ENCODE measurements at places on chromosomes 4 and X.

- DNase-seq, result no peak
Measured at GRCh38 chr4:33255094-33255493, 2534.9 kb downstream of the PCDH7 start.

DNA sequence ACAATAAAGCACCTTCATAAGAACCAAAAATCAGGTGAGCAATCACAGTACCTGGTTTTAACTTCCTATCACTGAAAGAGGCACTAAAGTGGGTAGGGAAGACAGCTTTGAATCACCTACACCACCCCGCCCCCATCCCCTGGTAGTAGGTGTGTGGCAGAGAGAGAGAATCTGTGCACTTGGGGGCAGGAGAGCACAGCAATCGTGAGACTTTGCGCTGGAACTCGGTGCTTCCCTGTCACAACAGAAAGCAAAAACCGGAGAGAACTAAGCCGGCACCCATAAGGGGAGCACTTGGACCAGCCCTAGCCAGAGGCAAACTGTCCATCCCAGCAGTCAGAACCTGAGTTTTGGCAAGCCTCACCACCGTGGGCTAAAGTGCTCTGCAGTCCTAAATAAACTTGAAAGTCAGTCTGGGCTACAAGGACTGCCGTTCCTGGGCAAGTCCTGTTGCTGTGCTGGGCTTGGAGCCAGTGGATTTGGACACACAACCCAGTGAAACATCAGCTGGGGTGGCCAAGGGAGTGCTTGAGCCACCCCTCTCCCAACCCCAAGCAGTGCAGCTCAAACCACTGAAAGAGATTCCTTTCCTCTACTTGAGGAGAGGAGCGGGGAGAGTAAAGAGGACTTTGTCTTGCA is 32.1 kb downstream of the NDUFB11 start:
- no peak for DNase-seq

- no peak for DNase-seq
Measured at GRCh38 chrX:108250654-108251579, 159.3 kb downstream of the ATG4A start.

- no peak for DNase-seq
Measured at GRCh38 chrX:109733613-109734083, 591 bp upstream of the ACSL4 start.

DNA sequence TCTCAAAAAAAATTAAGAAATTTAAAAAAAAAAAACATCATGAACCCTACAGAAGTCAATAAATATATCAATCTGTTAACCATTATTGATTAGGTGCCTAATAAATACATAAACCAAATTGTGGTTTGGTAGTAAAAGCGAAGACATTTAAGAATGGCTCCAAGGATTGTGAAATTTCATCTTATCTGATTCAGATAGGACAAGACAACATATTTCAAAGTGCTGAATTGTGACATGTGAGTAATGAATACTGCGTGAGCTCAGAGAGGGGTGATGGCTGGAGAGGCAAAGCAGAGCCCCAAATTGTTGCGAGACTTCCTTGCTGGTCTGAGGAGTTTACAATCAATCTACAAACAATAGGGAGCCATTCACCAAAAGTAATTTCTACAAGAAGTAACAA is 8.2 kb downstream of the AMBN start:
- DNase-seq, result no peak

DNA sequence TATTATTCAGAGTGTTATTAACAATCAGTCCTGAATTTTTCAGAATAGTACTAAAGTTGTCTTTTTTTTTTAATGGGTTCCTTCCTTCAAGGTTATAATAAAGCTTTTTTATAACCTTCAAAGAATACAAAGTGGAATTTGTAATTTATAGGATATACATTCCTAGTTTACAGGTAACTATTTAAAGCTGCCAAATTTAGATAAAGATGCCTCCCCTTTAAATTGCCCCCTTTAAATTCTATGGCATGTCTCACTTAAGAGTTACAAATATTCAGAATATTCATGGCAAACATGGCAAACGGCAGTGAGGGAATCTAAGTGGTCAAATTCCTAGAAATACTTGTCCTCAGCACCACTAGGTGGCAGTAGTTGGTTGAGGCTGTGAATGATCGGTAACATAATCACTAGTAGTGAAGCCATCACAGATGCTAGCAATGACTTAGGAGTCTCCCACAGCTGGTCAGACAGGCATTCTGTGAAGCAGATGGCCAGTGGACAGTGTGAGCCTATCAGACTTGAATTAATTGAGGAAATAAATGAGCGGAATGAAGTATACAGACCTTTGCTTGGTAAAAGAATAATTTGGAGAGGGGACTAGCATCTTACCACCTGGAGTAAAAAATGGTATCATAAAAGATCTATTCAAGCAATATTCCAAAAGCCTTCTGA is 86.4 kb downstream of the CBR4 start:
- no peak for DNase-seq

GRCh38 chrX:152871260-152871659 is 26.6 kb upstream of the ZNF185 start:
- DNase-seq, result no peak

DNA sequence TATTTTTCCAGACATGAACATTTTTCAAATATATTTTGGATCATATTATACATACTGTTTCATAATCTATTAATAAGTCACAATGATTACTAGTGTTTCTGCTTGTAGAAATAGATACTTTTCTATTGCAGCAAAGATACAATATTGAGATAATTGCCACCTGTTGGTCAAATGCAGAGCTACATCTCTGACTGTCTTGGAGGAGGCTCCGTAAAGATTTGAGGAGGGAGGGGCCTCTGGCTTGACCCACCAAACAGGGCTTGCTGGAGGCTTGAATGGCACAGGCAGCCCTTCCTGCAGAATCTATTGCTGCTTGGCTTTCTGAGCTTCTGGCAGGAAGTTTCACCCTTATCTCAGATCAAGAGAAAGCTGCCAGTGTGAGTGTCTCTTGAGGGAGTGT is 99.3 kb upstream of the ARMCX2 start:
- DNase-seq, result peak; percentile 1

GRCh38 chr4:7956270-7956808 is 16.7 kb upstream of the AFAP1 start:
- no peak for DNase-seq

- no peak for DNase-seq
Measured at GRCh38 chr4:129490516-129490915, 394.6 kb downstream of the C4orf33 start.

GRCh38 chr4:114109776-114110175 is 130.3 kb upstream of the ARSJ start:
- DNase-seq, result no peak

DNA sequence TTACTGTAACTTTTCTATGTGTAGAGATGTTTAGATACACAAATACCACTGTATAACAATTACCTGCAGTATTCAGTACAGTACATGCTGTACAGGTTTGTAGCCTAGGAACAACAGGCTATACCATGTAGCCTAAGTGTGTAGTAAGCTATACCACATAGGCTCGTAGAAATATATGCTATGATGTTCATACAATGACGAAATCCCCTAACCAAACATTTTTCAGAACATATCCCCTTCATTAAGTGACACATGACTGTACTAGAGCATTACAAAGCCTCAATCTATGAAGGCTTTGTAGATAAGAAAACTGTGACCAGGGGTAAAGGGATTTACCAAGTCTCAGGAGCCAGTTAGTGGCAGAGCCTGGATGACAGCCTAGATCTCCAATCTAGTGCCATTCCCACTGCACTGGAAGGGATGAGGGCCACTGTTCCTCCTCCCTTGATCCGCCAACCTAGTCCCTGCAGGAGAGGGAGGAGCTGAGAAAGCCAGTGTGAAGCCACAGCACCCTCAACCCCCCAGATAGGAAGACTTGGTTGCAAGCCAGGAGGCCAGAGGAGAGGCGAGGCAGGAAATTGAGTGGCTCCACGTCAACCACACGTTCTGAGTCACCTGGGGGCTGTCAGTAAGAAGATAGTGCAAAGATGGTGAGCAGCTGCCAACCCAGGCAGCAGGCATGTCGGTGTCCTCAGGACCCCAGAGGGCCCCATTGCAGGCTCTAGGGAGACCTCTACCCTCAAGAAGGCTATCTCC is 227.7 kb downstream of the BCOR start:
- DNase-seq, result peak; percentile 19
